Fibroblast of gingiva (primary cell): ENCODE measurements at places on chromosomes 13 and 19.

DNA sequence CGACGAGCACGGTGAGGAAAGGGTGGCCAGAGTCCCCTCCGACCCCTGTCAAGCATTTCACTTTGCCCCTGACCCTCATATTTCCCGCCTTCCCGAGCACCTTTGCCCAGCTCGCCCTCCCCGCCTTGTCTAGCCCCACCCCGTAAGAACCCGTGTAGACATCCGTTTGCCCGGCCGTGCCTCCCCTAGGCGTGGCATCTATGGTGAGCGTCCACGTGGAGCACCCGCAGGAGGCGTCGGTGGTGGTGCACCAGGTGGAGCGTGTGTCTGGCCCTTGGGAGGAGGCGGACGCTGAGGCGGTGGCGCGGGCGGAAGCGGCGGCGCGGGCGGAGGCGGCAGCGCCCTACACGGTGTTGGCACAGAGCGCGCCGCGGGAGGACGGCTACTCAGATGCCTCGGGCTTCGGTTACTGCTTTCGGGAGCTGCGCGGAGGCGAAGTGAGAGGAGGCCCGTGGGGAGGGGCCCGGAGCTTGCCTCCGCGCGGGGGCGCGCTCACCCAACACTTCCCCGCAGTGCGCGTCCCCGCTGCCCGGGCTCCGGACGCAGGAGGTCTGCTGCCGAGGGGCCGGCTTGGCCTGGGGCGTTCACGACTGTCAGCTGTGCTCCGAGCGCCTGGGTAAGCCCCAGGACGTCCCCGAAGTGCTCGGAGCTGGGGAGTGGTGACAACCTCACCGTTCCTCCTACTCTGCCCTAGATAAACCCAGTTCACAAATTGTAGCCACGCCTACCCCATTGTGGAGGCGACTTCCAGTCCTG lies 4.2 kb downstream of the LTBP4 start:
- peak; percentile 74 for DNase-seq

DNA sequence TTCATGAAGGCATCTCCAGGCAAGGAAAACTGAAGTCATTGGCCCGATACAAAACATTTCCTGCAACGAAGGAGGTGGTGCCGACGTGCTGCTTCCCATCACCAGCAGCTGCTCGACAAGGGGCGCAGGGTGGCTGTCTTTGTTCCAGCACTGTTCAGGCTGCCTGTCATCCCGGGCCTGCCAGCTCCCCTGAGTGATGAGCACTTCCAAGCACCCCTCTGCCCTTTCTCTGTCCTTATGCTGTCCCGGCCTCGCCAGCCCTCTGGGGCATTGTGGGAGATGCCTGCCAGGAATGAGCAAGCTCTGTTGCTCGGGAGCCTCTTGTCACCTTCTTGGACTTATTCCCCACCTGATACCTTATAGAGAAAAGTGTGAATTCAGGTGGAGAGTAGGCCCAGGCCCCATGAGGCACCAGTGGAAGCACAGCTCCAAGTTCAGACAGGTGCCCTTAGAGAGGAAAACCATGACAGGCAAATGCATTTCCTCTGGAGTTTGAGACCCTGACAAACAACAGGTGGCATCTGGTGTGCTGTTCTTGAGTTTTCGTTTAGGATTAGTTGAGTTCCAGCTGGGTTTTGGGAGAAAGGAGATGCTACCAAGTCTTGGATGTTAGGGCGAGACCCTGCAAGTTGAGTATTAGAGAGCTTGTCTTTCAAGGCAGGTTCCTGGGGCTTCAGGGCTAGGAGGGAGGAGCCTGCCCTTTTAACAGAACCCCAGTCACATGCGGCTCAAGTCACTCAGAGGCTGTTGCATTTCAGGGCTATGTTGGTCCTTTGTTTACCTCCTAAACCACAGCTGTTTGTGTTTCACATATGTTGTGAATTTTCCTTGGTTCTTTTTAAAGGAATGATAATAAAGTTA lies 21.4 kb downstream of the BBC3 start:
- peak; percentile 63 for DNase-seq

DNA sequence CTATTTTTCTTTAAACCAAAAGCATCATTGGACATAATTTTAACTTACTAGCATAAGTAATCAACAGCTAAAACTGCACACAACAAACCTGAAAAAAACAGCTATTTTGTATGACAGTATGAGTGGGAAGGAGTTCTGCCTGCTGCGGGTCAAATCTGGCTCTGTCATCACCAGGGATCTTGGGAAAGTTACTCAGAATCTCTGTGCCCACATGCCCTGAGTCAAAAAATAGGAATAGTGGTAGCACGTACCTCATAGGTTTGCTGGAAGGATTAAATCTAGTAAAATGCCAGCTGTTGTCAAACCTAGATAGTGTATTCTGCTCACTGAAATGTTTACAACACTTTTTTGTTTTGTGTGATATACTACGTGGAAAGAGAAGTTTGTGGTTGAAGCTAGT lies 1.1 kb downstream of the CLN5 start:
- no peak for DNase-seq

DNA sequence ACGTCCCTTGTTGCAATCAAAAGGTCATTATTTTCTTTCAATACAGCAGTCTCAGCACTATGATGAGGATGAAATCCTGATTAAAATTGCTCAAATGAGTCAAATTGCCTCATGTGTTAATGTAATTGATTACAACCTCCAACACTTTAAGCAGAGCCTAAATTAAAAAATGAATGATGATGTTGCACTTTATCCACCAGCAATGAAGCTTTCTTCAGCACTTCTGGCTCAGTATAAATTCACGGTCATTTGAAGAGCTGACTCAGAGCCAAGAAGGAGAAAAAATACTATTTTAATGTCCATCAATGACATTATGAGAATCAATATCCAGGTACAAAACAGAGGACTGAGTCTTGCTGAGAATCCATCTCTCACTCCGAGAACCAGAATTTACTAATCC lies 792.6 kb upstream of the ATXN8OS start:
- no peak for DNase-seq

GRCh38 chr13:49021953-49022352 lies 46.2 kb downstream of the FNDC3A start:
- DNase-seq, result no peak

GRCh38 chr13:99432609-99433542 lies 68.4 kb upstream of the TM9SF2 start:
- DNase-seq, result peak; percentile 65

DNA sequence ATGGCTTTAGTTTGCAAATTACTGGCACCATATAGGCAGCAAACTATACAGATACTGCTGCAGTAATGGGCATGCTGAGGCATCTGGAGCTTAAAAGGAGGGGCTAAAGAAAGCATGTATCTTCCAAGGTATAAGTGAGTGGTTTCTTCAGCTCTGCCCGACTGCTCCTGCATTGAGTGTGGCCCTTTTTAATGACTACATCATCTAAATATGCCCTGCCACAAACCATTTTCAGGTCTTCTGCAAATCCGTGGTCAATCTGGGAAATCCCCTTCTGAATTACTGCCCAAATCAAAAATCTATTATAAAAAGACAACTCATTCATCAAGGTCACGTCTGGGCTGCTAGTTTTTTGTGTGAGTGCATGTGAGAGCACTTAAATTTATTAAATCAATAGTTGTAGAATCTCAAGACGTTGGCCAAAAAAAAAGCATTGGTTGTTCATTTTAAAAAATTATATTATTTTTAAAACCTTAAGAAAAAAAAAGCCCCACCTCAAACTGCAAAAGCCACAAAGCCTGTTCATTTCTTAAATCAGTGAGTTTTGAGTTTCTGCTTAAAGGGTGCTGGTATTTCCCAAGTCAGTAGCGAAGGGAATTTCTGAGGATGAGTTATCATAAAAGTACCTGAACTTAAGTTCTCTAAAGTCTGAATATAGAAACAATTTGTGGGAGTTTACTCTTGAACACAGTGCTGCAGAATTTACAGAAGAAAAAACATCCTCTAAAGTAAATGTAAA lies 16.3 kb downstream of the LCP1 start:
- no peak for DNase-seq
